ENCODE measurements at places on chromosomes 4 and X.

DNA sequence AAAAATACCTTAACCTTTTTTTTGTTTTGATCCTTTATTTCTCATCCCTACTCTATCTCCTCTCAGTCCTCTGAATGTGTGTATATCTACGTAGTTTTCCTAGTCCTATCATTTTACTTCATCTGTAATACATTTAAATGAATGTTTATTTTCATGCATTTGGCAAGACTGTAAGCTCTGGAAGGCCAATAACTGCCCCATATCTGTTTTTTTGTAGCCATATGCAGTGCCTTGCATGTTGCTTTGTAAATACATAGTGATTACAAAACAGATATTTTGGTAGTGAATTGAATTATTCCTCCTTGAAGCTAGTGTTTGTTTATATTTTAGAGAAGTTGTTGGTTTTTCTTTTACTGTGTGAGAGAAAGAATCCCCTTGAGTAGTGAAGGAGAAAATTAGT, 450.2 kb downstream of the PCDH18 start:
- DNase-seq, result no peak

GRCh38 chr4:26896636-26897035, 36.0 kb downstream of the STIM2 start:
- no peak for DNase-seq

- no peak for DNase-seq
Measured at GRCh38 chr4:79155336-79155735, 170.5 kb downstream of the NAA11 start.

- peak; percentile 27 for DNase-seq
Measured at GRCh38 chrX:103063918-103064434, at the start of gene BEX1. Gene BEX1, minus strand, starts transcription at chrX:103064171. Its CDS starts 897 bp downstream, at chrX:103063274.

DNA sequence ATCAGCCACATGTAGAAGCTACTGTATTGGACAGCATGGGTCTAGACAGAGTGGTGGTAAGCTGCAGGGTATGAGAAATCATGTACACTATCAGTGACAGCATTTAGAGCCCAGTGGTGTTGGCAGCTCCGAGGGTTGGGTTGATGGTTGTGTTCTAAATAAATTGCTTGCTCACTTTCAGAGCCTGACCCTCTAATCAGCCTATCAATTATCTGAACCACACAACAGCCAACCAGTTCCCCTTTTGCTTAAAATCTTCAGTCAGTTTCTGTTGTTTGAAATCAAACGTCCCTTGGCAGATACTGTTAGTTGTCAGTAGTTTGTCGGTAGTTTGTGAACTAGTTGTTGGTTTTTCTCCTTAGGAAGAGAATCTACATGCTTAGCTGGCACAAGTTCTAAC, 99.8 kb upstream of the RAI2 start:
- no peak for DNase-seq

- no peak for DNase-seq
Measured at GRCh38 chrX:118536204-118536603, 40.6 kb downstream of the DOCK11 start.

- no peak for DNase-seq
Measured at GRCh38 chr4:67918428-67918827, 34.6 kb upstream of the TMPRSS11D start.

DNA sequence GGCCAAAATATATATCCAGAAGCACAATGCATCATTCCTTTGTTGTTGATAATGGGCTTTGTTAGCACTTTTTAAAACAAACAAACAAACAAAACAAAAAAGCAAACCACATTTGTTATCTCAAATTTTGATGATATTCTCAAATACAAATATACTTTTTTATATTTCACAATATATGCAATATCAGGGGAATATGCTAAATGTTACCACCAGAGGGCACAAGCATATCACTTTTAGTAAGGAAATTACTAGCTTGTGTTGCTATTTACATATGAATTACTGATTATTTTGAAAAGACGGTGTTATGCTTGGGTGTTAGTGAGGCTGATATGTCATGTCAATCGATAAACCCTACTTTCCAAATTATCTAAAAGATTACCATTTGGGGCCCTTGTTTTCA, 29.1 kb downstream of the RIPPLY1 start:
- DNase-seq, result peak; percentile 8

GRCh38 chr4:118373614-118374255, 20.9 kb upstream of the PRSS12 start:
- DNase-seq, result peak; percentile 64

- no peak for DNase-seq
Measured at GRCh38 chr4:115234405-115235093, 121.1 kb upstream of the NDST4 start.

GRCh38 chr4:84634961-84635360, 52.0 kb downstream of the CDS1 start:
- DNase-seq, result no peak

DNA sequence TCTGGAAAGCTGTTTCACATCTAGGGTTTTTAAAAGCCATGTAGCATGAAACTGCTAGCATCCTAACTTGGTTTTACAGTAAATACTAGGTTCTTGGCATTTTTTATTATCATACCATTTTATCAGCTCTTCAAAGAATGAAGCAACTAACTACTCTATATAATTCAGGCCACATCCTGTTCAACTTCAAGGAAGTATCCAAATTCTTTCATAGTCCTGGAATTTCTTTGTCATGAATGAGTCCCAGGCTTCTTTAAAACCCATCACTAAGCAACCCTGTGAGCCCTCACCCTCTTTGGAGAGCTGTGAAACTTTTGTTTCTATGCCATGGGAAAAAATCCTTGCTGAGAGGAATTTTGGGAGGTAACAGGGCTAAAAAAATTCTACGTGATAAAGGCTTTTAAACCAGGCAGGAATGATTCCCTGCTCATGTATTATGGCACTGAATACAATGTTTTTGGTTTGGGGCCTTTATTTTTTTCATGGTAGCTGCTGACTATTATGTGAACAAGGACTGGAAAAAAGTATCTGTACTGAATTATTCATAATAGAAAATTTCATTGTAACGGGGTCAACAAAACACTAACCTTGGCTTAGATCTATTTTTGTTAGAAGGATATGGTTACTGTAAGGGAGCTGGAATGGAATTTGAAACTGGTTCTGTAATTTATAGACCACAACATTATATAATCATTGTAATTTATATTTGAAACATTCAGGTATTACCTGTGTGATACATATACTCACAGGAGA, 164.9 kb downstream of the DCTD start:
- DNase-seq, result peak; percentile 87

DNA sequence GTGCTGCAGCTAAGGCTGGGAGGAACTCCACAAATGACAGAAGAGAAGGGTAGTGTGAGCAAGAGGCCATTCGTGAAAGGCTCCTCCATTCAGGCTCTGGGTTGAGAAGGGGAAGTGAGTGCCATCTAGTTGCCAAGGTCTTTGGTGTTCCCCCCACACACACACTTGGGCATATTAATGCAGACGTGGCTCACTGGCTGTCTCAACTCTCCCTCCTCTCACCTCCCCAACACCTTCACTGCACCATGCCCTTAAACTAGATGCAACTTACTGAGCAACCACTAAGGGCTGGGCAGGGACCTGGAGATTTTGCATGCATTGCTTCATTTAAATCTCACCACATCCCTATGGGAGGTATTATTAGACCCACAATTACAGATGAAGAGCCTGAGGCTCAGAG, 8.7 kb downstream of the CLRN2 start:
- DNase-seq, result no peak

- DNase-seq, result no peak
Measured at GRCh38 chrX:104122829-104123228, 10.5 kb downstream of the ZCCHC18 start.

GRCh38 chrX:39613997-39614679, 483.6 kb downstream of the BCOR start:
- no peak for DNase-seq

DNA sequence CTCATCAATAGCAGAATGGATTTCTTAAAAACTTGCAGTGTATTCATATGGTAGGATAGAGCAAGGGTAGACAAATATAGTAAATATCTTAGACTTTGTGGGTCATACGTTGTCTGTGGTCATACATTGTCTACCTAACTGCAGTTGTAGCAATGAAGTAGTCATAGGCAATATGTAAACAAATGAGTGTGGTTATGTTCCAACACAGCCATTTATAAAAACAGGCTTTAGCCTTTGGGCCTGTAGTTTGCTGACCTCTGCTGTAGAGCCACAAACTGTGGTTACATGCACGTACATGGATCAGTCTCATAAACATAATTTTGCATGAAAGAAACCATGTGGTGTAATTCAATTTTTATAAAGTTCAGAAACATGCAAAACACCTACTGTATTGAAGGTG, 98.9 kb downstream of the LARP1B start:
- DNase-seq, result no peak

DNA sequence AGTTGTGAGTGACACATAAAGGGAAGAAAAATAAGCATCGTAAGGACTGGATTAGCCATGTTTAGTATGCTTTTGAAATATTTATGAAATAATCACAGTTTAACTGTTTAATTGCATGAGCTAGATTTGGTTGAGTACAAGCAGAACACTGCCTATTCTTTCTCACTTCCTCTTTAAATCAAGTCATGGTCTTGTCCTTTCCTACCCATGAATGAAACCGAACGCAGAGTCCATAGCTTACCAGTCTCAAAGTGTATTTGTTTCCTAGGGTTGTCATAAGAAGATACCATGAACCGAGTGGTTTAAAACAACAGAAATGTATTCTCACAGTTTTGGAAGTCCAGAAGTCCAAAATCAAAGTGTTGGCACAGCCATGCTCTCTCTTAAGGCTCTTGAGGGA, 684.0 kb upstream of the MAGEB2 start:
- DNase-seq, result no peak

DNA sequence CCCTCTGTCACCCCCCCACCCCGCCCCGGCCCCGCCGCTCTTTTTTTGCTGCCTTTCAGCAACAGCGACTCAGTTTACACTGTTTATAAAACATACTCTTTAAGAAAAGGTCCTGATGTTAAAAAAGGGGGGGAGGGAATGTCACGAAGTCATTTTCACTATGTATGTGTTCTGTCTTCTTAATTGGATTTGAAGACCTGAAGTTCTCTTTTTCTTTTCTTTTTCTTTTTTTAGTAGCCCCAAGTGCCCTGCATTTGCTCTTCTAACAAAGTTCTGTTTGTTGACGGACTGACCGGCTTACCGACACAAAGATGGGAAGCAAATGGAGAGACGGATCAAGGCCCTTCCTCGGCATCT, 2.5 kb upstream of the CITED1 start:
- DNase-seq, result no peak

DNA sequence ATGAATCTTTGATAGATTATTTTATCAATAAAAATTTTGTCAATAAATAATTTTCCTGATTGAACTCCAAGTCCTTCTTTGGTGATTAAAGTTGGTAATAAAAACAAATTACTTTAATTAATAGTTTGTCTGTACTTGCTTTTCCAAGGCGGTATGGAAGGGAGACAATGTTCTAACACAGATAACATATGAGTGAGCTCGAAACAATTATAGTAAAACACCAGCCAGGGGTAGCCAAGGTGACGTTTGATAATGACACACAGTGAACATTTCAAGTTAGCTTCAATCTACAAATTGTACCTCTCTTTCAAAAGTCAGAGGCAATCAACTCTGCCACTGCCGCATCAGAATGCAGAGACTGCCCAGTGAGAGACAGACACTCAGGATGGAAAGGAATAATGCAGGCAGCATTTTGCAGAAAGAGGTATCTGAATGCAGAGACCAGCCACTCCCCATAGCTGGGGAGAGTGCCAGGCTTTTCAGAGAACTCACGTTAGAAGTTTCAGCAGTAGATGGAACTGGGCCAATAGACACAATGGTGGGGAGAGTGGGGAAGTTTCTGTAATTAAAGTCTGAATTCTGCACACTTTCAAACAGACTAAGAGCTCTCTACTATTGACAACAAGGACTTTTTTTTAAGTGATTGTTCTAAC, 18.1 kb upstream of the ATOH1 start:
- DNase-seq, result no peak

GRCh38 chr4:74366367-74366911, 1.5 kb downstream of the EREG start:
- DNase-seq, result no peak

- DNase-seq, result peak; percentile 15
Measured at GRCh38 chr4:87978681-87979080, 3.2 kb downstream of the SPP1 start.

DNA sequence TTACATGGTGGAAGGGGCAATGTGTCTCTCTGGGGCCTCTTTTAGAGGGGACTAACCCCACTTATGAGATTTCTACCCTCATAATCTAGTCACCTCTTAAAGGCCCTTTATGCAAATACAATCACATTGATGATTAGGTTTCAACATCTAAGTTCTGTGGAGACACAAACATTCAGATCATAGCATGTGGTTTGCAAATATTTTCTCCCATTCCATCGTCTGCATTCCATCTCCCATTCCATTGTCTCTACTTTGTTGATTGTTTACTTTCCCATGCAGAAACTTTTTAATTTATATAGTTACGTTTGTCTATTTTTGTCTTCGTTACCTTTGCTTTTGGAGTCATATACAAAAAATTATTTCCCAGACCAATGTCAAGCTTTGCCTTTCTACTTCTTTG, 927.5 kb upstream of the INTU start:
- peak; percentile 34 for DNase-seq

GRCh38 chrX:53080628-53081580, 1.3 kb upstream of the TSPYL2 start:
- DNase-seq, result no peak

DNA sequence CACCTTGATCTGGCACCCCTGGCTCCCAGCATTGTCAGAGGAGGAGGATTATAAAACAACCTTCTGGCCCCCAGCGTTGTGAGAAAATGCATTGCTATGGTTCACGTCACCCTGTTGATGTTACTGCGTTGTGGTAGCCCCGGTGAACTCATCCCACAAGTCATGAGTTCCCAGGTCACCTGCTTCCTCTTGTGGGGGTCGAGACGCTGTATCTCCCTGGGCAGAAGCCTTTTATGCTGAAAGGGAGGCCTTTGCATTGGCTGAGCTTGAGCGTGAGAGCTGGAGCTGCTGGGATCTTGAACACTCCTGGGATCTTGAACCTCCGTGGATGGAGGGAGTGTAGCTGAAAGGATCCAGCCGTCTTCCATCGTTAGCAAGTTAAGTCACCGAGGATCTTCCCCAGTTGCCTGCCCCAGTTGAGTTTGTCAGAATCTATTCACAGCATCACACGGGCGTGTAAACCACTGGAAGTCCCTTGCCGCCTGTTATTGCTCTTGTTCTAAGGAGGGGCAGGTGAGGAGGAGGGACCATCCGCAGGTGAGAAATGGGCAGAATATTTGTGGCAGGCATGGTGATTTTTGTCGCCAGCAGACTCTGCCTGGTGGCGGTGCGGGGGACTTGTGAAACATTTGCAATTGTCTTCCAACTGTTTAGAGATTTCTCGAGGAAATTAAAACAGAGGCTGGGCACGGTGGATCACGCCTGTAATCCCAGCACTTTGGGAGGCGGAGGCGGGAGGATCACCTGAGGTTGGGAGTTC, 299.9 kb downstream of the ASMT start:
- no peak for DNase-seq

- DNase-seq, result no peak
Measured at GRCh38 chr4:168696826-168697225, 200.0 kb downstream of the PALLD start.

GRCh38 chrX:12329476-12329875, 191.2 kb downstream of the FRMPD4 start:
- no peak for DNase-seq

GRCh38 chrX:102599951-102600579, 750 bp downstream of the ARMCX5 start:
- DNase-seq, result peak; percentile 14
